ENCODE measurements at places on chromosomes 16 and 17.

DNA sequence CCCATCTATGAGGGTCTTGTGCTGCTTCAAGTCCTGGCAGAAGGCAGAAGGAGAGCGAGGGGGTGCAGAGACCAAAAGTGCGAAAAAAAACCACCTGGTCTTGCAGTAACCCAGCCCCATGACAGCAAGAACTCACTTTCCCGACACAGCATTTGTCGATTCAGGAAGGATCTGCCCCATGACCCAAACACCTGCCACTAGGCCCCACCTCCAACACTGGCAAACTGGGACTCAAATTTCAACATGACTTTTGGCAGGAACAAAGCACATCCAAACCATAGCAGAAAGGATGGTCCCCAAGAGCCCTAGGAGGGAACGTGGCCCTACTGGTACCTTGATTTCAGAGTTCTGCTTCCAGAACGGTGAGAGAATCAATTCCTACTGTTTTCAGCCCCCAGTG, 34.7 kb upstream of the KLHDC4 start:
- no peak for DNase-seq

GRCh38 chr16:57643147-57643874, 14.9 kb downstream of the ADGRG1 start:
- peak; percentile 64 for DNase-seq

DNA sequence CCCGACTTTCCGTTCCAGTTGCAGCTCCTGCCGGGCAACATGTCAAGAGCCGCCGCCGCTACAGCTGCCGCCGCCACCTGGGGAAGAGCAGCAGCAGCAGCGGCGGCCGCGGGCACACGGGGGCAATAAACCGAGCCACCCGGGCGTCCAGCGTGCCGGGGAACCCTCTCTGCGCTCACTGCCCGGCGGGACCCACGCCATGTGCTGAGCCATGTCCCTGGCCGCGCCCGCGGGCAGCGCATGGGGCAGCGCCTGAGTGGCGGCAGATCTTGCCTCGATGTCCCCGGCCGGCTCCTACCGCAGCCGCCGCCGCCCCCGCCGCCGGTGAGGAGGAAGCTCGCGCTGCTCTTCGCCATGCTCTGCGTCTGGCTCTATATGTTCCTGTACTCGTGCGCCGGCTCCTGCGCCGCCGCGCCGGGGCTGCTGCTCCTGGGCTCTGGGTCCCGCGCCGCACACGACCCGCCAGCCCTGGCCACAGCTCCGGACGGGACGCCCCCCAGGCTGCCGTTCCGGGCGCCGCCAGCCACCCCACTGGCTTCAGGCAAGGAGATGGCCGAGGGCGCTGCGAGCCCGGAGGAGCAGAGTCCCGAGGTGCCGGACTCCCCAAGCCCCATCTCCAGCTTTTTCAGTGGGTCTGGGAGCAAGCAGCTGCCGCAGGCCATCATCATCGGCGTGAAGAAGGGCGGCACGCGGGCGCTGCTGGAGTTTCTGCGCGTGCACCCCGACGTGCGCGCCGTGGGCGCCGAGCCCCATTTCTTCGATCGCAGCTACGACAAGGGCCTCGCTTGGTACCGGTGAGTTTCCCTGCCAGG, 604 bp downstream of the HS3ST3B1 start:
- no peak for DNase-seq

GRCh38 chr17:7712111-7712771, 5.3 kb upstream of the DNAH2 start:
- no peak for DNase-seq

GRCh38 chr16:11492808-11493530, 93.8 kb downstream of the LITAF start:
- no peak for DNase-seq

DNA sequence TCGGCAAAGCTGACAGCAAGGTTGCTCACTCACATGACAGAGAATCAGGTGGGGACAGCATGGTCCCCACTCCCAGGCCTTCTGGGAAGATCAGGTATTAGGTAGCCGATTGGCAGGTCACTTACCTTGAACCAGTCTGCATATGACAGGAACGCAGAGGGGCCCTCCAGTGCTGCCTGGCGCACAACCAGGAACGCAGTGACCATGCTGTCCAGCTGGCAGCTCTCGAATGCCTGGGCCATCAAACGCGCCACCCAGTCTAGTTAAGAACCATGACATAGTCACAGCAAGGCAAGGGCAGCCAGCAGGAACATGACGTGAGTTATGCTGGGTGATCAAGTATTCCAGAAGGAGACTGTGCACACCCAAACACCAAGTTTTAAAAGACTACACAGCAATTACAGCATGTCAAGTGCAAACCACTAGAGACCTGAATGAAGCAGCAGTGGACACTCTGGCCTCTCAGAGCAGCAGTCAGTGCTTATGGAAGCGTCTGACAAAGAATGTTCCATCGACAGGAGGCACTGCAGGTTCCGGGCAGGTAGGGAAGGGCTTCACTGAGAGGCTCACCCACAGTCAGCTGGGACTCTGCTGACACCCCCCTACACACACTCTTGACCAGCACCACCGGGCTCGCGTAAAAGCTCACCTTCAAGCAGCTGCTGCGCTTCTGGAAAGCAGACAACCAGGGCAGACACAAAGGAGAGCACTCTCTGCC, 25.0 kb downstream of the FANCA start:
- DNase-seq = no peak

GRCh38 chr17:39002991-39003715, 36.0 kb upstream of the FBXO47 start:
- DNase-seq = no peak

GRCh38 chr17:28029044-28029443, 13.4 kb upstream of the NLK start:
- DNase-seq = no peak

- DNase-seq = no peak
Measured at GRCh38 chr16:81752876-81753227, 26.2 kb upstream of the PLCG2 start.

- no peak for DNase-seq
Measured at GRCh38 chr16:22296225-22297113, 740 bp upstream of the POLR3E start.

- no peak for DNase-seq
Measured at GRCh38 chr17:45914047-45914717, 19.8 kb downstream of the MAPT start.

GRCh38 chr16:35144212-35144932, 1685.0 kb downstream of the TP53TG3F start:
- DNase-seq = no peak

DNA sequence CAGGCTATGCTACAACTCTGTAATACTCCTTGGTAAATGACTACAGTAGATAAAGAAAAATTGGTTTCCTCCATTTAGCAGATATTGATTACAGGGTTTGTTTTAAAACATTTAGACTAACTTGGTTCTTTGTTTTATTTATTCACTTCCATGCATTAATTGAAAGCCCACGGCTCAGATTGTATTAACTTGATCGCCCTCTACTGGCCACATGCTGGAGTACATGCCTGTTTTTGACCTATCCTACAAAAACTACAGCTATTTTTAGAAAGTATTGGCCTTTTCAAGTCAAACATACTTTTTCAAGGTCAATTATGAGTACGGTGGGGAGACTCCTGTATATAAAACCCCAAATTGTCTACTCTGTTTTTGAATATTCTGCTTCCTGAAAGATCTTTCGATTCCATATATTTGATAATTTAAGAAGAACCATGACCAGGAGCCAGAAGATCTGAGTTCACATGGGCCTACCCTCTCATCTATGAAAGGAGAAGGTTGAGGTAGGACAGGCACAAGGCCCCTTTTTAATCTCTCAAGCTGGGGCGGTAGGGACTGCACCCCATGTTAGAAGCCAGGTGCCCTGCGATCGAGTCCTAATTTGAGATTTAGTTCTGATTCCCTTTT, 51.8 kb downstream of the CA10 start:
- peak; percentile 42 for DNase-seq

DNA sequence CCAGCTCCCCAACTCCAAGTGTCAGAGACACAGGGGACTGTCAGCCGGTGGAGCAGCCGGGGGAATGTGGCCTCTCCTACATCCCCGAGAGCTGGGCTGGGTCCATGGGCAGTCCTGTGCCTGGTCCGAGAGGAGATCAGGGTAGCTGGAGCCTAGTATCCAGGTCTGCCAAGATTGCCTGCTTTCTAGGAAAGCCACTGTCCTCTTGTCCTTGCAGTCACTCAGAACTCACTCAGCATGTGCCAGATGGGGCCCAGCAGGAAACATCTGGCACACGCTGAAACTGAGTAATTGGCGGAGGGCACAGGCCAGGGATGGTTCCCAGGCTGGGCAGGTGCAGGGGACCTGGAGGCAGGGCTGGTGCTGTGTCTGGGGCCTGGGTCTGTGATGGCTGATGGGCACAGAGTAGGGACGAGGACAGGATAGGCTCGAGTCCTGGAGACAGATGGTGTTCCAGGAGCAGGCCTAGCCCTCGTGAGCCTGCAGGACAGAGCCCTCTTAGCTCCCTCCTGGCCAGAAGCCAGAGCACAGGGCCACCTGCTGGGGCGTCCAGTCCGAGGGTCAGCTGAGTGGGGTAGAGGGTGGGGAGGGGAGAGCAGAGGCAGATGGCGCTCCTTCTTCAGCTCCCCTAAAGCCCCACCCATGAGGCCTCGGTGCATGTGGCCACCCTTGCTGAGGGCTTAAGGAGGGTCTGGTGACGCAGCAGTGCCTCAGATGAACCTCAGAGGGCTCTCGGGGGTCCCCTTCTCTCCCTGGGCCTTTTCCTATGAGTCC, 31.1 kb downstream of the ADCY7 start:
- DNase-seq = no peak

DNA sequence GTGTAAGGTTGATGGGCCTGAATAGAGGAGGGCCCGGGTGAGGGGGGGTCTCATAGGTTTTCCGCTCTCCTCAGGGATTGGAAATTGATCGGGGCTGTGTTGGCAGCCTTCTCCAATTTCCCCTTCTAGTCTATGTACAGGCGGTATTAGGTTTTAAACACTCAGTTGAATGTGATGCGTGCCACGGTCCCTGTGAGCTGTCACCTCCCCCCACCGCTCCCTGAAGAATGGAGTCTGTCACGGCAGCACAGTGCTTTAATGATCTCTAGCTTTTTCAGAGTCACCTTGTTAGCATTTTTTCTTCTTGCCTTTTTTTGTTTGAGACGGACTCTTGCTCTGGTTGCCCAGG, 800 bp downstream of the COX4I1 start:
- peak; percentile 29 for DNase-seq

DNA sequence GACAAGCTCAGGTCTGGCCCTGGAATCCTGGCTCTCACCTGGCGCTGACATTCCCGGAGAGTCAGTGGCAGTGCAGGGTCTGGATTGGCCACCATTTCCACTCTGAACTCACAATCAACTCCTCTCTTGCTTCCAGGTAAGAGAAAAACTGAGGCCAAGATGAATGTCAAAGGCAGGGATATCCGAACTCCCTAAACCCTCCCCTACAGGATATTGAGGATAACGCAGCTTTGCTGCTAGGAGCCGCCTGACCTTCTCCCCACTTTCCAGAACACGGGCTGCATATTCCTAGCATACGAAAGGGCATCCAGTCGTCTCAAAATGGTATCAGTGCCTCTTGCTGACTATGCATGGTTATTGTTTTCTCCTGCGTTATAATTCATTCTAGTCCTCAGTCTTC, 473.4 kb downstream of the SOX9 start:
- DNase-seq = no peak

- DNase-seq = peak; percentile 84
Measured at GRCh38 chr16:86598607-86599565, 20.5 kb downstream of the FOXL1 start.

GRCh38 chr16:47734081-47734857, 273.1 kb downstream of the PHKB start:
- DNase-seq = no peak

DNA sequence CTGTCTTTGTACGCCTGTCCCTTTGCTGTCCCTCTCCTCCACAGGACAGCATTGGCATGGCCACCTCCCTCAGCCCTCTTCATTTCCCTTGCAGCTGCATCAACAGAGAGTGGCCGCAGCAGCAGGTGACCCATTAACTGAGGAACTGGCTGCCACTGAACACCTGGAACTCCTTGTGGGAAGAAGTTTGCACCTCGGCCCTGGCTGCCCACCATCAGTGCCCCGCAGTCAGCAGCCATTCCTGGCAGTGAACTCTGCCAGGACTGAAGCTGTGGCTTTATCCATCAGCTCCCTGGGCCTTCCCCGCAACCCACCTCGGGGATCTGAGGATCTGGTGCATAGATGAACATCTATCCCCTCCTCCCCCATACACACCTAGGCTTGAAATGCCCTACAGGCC, 13.1 kb upstream of the RNF135 start:
- DNase-seq = no peak

GRCh38 chr16:1961651-1962067, 2.3 kb downstream of the NDUFB10 start:
- no peak for DNase-seq

DNA sequence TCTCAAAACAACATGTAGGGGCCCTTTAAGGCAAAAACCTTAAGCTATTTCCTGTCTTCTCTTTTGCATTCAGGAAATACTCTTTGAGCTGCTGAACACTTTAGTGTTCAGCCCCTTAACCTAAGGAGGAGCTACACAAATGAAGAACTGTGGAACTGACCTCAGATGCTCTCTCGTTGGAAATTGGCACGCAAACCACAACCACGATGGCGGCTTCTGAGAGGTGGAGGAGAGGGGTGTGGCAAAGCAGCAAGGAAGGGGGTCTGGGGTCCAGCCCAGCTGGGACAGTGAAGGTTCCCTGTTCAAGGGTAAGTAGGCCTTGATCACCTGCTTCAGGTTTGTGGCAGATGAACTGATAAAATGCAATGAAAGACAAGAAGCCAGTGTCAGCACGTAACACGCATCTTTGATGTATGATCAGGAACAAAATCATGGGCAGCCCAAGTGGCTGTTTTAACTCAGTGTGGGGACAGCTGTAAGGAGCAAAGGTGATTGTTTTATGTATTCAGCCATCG, 291.6 kb upstream of the TNRC6C start:
- no peak for DNase-seq

DNA sequence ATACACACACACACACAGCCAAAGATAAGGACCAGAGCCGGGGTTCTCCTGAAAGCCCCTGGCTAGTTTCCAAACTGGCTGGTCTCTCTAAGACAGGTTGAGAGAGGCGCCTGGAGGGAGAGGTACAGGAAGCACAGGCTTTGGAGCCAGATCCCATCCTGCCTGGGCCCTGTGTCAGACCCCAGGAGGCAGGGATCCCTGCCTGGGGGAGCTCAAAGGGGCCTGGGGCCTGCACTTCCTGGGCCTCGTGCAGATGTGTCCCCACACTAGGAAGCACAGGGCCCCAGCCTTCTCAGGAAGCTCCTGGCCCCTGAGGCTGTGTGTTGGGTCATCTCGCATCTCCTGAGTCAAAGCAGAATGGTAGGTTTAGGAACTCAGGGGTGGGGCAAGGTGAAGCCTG, 16.0 kb downstream of the SLC5A10 start:
- DNase-seq = no peak

GRCh38 chr16:27779641-27780164, 229.8 kb downstream of the KATNIP start:
- peak; percentile 46 for DNase-seq

- no peak for DNase-seq
Measured at GRCh38 chr16:1290063-1290501, 19.4 kb upstream of the UBE2I start.

GRCh38 chr16:22813948-22814710, at the start of gene HS3ST2:
Gene HS3ST2, plus strand, starts transcription at chr16:22814162. Its CDS starts 449 bp downstream, at chr16:22814611.
- peak; percentile 22 for DNase-seq

GRCh38 chr16:11107780-11108465, 148.1 kb downstream of the SOCS1 start:
- peak; percentile 69 for DNase-seq

GRCh38 chr17:17189559-17189958, 16.6 kb downstream of the PLD6 start:
- DNase-seq = no peak

- no peak for DNase-seq
Measured at GRCh38 chr16:23520500-23520899, 10.2 kb upstream of the GGA2 start.
